ENCODE measurements at places on chromosomes 16 and 17.

DNA sequence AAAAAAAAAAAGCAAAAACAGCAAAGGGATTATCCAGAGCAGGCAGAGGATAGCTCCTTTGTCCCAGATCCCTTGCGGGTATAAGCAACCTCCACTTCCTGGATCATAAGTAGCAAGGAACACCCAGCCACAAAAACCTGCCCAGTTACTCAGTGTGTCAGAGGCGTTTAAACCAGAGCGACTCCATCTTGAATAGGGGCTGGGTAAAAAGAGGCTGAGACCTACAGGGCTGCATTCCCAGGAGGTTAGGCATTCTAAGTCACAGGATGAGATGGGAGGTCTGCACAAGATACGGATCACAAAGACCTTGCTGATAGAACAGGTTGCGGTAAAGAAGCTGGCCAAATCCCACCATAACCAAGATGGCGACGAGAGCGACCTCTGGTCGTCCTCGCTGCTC lies 33.4 kb upstream of the HELZ start:
- DNase-seq, result no peak

DNA sequence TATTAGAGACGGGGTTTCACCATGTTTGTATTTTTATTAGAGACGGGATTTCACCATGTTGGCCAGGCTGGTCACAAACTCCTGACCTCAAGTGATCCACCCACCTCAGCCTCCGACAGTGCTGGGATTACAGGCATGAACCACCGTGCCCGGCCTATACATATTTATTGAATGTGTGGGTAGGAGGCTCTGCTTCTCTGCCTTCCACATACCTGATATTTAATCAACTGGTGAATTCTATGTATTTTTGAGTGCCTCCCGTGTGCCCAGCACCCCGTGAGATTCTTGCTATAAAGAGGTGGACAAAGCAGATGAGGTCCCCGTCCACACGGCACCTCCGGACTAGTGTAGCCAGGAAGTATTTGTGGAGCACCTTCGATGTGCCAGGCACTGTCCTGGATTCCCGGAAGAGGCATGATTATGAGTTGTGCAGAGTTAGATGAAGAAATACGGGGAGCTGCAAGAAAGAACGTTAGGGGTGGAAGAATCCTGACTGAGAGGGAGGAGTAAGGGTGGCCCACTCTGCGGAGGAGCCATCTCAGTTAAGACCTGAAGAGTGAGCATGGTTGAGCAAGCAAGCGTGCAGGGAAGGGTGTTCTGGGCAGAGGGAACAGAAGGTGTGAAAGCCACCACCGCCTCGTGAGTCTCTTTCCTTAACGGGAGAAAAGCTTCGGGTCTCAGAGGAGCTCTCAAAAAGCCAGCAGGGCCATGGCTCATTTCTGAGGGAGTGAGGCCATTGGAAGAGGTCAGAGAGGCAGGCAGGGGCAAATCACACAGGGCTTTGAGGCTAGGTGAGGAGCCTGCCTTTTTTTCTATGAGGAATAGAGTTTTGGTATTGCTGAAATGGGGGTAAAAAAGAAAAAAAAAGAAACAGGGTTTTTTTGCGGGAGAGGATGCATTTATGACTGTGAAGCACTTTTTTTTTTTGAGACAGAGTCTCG lies 21.2 kb downstream of the CRISPLD2 start:
- no peak for DNase-seq

GRCh38 chr17:33328129-33328528 lies 35.0 kb upstream of the ASIC2 start:
- peak; percentile 13 for DNase-seq

GRCh38 chr16:1906055-1906845 lies 12.0 kb downstream of the HS3ST6 start:
- no peak for DNase-seq

GRCh38 chr16:3999479-4000325 lies 116.5 kb downstream of the ADCY9 start:
- no peak for DNase-seq

- no peak for DNase-seq
Observed at GRCh38 chr16:14146445-14146844, 75.3 kb downstream of the MRTFB start.

DNA sequence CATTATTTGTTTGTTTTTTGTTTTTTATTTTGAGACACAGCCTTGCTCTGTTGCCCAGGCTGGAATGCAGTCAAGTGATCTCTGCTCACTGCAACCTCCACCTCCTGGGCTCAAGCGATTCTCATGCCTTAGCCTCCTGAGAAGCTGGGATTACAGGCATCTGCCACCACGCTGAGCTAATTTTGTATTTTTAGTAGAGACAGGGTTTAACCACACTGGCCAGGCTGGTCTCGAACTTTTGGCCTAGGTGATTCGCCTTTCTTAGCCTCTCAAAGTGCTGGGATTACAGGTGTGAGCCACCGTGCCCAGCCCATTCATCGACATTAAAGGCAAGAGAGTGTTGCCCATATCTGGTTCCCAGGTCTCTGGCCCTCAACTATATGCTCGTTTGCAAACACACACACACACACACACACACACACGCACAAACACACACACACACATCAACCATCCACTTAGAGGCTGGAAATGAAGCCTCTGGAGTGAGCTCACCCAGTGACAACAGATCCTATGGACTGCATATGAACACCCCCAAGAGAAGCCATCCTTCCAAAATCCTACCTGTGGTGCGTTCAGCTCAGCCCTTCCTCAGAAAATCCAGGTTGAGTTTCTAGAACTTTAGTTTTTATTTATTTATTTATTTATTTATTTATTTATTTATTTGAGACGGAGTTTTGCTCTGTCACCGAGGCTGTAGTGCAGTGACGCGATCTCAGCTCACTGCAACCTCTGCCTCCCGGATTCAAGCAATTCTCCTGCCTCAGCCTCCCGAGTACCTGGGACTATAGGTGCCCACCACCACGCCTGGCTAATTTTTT lies 12.3 kb upstream of the SEPHS2 start:
- no peak for DNase-seq

GRCh38 chr16:80004113-80004512 lies 403.6 kb upstream of the MAF start:
- DNase-seq, result no peak

- no peak for DNase-seq
Observed at GRCh38 chr16:59759296-59759695, 1025.2 kb upstream of the GOT2 start.

GRCh38 chr17:57506774-57507127 lies 238.3 kb downstream of the CCDC182 start:
- DNase-seq, result no peak

DNA sequence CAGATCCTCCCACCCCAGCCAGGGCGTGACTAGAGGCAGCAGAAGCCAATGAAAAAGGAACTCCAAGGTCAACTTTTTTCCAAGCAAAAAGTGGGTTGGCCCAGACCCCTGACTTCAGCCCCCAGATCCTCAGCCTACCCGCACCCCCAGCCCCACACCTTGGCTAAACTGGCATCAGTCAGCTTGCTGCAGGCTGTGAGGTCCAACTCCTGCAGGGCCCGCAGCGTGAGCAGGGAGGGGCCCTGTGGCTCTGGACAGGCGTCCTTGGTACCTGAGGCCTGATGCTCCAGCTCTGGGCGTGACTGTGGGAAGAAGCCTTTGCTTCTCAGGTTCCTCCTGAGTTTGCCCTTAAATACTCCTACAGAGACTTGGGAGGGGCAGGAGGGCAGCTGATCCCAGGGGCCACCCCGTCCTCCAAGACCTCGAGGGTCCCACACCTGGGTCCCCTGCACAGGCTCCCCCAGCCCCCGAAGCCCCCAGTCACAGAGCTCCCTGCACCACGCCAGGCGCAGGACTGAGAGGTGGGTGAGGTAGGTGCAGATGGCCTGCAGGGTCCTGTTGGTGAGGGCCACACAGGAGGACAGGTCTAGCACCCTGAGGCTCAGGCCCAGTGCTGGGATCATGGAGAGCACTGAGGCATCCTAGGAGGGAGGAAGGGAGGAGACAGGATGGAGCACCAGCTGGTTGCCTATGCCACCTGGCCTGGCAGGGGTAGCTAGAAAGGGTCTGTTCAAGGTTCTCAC lies 9.4 kb downstream of the ELMO3 start:
- no peak for DNase-seq

DNA sequence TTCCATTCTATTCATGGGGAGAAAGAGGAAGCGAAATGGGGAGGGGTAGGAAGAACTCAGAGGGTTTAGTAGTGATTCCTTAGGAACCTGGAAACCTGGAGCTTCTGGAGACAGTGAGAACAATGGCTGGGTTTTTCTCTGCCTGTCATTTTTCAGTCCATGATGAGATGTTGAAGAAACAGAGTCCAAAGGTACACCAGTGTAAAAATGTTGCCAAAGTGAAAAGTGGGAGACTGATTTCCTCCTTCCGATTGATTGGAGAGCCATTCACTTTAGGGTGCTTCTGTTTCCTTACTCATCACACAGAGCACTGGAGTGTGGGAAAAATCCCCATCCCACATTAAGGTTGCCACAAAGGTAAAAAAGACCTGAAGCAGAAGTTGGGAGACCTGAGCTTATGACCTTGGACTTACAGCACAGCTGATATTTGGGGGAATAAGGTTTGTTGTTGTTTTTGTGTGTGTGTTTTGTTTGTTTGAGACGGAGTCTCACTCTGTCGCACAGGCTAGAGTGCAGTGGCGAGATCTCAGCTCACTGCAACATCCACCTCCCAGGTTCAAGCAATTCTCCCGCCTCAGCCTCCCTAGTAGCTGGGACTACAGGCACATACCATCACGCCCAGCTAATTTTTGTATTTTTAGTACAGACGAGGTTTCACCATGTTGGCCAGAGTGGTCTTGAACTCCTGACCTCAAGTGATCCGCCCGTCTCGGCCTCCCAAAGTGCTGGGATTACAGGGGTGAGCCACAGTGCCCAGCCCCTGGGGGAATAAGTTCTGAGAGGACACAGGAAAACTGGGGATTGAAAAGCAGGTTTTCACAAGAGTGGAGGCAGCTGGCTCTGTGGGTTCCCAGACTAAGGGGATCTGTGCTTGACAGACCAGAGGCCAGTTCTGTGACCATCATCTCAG lies 1.4 kb upstream of the DHX8 start:
- DNase-seq, result no peak

DNA sequence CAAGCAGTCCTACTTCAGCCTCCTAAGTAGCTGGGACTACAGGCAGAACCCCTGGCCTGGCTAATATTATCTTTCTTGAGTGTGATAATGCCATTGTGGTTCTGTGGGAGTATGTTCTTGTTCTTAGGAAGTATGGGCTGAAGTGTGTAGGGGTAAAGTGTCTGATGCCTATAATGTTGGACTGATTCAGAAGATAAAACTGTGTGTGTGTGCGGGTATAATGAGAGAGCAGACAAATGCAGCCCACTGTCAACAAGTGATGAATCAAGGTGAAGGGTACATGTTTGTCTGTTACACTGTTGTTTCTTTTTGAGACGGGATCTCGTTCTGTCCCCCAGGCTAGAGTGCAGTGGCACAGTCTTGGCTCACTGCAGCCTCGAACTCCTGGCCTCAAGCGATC lies 127.5 kb downstream of the CLEC16A start:
- DNase-seq, result no peak

GRCh38 chr17:1997289-1997926 lies 27.7 kb downstream of the RTN4RL1 start:
- no peak for DNase-seq

GRCh38 chr16:50688083-50688482 lies 5.3 kb upstream of the NOD2 start:
- no peak for DNase-seq

DNA sequence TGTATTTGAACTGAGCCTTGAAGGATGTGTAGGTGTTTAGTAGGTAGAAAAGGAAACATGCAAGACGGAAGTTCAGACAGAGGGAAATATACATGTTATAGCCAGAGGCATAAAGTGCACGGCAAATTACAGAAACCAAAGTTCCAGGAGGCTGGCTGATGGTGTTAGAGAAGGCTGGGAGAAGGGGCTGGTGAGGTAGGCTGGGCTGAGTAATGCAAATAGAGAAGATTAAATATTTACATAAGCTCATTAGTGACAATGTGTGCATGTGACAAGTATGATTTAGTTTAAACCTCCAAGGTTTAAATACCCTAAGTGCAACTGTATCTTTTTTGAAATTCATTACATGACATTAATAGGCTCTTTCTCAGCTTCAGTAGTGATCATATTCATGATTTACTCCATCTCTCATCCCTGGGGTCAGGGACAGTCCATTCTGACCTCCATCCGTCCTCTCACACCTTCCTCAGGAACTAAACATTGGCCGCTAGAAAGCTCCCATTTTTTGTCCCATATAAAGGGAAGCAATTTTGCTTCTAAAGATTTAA lies 399.8 kb upstream of the SALL1 start:
- DNase-seq, result no peak

DNA sequence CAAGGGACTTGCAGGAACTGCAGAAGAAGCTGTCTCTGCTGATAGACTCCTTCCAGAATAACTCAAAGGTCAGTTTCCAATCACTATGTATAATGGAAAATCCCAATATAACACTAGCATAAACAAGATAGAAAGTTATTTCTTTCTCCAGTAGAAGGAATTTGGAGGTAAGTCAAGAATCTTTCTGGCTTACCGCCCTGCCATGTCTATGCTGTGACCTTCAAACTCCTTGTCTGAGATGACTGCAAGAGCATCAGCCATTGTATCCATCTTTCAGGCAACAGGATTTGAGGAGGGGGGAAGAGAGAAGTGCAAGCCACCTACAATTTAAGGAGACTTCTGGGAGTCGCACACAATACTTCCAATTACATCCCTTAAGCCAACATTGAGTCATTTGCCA lies 2.7 kb downstream of the LDAF1 start:
- no peak for DNase-seq

DNA sequence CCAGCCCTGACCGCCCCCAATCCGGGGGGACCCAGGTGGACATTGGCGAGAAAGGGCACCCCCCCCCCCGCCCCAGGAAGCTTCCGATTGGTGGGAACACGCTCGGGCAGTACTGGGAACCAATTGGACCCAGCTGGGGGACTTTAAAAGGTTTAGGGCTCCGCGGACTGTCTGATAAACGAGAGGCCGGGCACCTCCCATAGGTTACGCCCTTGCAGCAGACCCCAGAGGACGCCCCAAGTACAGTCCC lies 245 bp downstream of the TMEM256 start:
- DNase-seq, result no peak

DNA sequence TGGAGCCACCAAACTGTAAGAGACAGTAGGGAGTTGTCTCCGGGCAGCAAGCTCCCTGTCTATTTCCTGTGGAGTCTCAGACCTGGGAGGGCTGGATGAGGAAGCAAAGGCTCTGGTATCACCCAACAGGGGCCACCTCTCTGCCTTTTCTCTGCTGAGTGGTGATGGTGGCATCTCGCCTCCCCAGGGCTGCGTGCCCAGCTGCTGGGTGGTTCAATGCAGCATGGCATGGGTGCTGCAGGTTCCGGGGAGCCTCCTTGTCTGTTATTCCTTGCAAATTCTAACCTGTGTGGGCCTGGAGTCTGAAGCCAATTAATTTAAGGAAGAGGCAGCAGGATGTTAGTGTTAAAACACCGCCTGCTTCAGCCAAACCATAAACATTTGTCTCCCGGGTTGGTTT lies 78.2 kb downstream of the CCDC182 start:
- no peak for DNase-seq

- no peak for DNase-seq
Observed at GRCh38 chr17:45294506-45294905, 22.3 kb downstream of the MAP3K14 start.

DNA sequence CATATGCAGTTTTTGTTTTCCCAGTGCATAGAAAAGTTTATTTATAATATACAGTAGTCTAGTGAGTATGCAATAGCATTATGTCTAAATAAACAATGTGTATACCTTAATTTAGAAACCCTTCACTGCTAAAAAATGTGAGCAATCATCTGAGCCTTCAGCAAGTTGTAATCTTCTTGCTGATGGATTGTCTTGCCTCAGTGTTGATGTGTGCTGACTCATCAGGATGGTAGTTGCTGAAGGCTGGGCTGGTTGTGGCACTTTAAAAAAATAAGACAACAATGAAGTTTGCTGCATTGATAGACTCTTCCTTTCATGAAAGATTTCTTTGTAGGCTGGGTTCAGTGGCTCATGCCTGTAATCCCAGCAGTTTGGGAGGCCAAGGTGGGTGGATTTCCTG lies 13.9 kb upstream of the CAPNS2 start:
- no peak for DNase-seq
